ENCODE measurements at places on chromosomes 6 and 20.

- DNase-seq = no peak
Observed at GRCh38 chr20:21096321-21097043, 9.7 kb downstream of the LINC00237 start.

DNA sequence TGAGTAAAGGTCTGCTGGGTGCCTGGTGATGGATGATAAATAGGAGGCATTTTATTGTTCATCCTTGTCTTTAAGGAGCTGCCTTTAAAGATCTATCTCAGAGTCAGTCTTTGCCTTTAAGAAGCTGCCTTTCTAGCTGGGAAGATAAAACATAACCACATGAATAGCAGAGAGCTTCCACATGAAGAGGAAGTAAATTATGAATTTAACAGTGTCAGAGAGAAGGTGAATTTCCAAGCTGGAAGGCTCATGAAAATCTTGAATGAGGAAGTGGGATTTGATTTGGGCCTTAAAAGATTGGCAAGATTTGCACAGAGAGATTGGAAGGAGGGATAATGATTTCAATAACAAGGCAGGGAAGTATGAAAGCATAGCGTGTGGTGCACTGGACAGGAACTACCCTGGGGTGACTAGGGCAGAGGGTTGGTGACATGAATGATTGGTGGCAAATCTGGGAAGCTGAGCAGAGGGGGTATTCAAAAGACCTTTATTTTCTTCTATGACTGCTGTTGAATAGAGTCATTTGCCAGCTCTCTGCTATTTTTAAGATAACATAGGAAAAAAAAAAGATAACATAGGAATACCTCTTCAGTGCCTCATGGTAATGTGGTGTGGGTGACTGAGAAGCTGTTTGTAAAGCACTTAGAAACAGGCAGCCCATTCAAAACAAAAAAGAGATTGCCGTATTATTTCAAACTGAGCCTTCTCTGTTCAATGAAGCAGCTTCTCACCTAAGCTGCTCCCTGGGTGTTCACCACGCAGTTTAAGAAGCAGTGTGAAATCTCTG is 591.6 kb downstream of the PKHD1 start:
- DNase-seq = no peak

GRCh38 chr20:2244993-2245392 is 50.8 kb upstream of the TGM3 start:
- no peak for DNase-seq

DNA sequence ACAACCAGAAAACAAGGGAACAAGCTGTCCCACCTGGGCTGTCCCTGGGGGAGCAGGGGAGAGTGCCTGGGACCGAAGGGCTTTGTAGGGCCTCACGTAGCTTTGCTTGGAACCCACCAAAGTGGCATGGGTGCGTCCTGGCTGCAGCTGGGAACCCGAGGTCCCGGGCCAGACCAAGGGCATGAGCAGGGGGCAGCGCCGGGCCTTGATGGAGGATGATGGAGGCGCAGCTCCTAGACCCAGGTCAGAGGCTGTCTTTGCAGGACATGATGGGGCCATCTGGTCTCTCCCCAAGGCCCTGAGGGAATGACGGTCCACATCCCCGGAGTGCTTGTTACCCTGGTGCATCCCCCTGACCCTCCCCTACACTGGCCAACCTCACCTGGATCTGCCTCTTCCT is 7.6 kb upstream of the OSBPL2 start:
- DNase-seq = no peak

DNA sequence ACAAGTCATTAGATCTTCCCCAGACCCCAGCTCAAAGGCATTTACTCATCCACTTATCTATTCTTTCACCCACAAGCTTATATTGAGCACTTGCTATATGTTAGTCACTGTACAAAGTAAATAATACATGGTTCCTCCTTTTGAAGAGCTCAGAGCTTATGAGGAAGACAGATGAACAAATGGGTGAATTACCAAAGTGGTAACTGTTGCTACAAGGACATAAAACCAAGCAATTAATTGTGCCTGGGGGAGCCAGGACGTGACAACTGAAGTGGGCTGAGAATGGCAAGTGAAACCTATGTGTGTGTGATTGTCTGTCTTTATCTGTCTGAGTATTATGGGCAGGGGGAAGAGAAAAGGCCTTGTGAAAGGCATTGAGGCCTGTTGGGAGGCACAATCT is 45.6 kb upstream of the AKIRIN2 start:
- no peak for DNase-seq

GRCh38 chr6:72865467-72865866 is 243.6 kb downstream of the KCNQ5 start:
- DNase-seq = no peak

- DNase-seq = no peak
Observed at GRCh38 chr6:87342829-87343228, 1.8 kb upstream of the C6orf163 start.

- no peak for DNase-seq
Observed at GRCh38 chr6:8059129-8059528, 5.1 kb downstream of the BLOC1S5 start.

- no peak for DNase-seq
Observed at GRCh38 chr20:51233345-51233744, 210.4 kb upstream of the KCNG1 start.

DNA sequence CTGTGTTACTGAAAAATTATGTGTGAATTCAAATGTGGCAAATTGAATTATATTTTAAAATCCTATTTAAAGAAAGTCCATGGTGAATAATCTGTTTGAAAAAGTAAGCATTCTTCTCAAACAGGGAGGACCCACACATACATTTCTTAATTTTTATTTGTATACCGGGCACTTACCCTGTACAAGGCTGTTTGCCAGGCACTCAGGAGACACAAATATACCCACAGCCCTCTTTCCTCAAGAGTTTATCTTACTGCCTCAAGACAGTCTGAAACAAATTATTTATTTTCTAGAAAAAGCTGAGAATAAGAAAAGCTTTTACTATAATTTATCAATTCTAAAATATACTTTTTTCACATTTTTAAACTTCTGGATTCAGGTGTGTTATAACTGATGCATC is 114.4 kb downstream of the TASP1 start:
- no peak for DNase-seq

- DNase-seq = no peak
Observed at GRCh38 chr6:109143191-109143590, 47.9 kb downstream of the CEP57L1 start.

GRCh38 chr20:32749914-32750637 is 6.8 kb upstream of the COMMD7 start:
- DNase-seq = no peak

DNA sequence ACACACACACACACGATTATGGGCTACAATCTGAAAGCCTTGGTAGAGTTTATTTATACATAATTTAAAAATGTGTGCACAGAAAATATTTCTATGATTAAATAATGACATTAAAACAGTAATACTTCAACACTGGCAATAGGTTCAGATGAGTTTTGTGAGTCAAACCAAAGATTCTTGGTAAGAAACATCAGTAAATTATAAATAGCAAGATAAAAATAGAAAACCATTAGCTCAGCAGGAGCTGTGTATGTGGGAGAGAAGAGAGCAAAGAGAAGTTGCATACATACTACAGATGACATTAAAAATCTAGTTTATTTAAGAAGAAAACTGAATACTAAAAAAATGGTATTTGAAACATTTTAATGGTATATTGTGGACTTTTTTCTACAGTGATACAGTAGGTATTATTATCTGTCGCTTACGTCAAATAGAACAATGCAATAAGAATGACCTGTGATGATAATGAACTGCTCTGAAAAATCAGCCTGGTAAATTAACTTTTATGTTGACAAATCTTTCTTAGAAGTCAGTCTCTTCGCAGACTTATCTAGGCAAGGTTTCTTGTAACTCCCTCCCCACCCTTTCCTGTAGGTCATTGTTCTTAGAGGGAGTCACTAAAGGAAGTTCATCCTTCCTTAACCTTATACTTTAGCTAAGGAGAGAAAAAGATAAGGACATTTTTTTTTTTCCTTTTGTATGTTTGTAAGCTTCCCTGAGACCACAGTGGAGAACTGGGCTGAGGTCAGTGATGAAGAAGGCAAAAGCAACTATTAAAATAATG is 149.3 kb downstream of the GJA1 start:
- no peak for DNase-seq

DNA sequence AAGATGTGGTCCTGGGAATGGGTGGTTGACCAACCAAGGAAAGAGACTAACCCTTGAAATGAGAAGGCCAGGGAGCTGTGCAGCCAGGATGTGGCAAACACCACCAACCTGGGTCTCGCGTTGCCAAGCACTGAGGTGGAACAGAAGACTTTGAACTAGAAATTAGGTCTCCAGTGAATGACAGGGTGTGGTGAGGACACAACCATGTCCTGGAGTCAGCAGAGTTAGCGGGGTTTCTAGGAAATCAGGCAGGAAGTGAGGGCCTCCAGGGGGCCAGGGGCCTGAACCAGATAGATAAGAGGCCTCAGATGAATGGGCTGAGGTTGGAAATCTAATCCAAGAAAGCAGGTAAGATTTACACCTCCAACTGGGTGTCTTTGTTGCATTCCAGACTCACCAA is 353.3 kb upstream of the ARID1B start:
- DNase-seq = no peak

DNA sequence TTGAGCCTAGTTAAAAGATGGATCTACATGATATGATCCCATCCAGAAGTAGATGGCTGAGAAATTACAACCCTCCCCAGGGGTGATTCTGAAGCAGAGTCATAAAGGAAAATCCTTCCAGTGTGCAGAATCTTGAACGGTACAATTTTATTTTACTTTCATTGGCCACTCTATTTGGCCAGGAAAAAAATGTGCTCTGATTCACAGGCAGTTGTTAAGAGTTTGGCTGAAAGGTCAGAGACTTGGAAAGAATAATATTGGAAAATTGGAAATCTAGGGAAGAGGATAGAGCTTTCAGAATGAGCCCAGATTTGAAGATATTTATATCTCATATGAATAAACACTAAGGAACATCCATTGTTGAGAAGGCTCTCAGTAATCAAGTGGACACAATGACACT is 1299.3 kb upstream of the GJE1 start:
- no peak for DNase-seq

DNA sequence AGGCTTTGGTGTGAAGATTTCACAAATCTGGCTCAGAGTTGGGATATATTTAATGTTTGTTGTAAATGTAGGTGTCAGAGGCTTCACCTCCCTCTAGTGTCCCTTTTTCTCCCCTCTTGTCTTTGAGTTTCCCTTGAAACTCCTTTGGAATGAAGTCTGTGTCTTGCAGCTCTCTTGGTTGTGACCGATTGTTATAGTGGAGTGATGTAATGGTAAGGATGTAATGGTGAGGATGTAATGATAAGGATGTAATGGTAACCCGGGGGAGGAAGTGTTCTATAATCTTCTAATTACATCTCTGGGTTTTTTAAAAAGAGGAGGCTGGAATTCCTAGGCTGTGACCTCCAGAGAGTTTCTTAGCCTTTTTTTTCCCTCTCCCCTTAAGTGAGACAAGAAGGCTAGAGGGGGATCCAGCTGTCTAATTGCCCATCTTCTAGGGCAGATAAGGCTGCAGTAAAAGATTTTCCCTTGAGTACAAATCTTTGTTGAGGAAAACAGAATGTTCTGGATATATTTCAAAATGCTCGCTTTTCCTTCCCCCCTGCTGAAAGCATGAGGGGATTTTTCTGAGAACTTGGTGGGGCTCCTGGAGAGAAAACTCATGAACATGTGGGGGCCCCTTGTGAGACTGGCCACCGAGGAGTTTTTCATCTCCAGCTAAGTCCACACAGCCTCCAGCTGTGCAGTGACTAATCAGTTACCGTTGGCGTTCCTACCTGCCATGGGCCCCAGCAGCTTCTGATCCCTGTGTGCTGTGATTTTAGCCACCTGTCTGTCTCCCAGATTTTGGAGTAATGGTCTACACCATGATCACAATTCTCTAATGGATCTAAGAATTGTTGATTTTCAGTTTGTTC is 156.7 kb upstream of the PMEPA1 start:
- DNase-seq = no peak

- no peak for DNase-seq
Observed at GRCh38 chr6:16999491-17000436, 102.1 kb upstream of the STMND1 start.

DNA sequence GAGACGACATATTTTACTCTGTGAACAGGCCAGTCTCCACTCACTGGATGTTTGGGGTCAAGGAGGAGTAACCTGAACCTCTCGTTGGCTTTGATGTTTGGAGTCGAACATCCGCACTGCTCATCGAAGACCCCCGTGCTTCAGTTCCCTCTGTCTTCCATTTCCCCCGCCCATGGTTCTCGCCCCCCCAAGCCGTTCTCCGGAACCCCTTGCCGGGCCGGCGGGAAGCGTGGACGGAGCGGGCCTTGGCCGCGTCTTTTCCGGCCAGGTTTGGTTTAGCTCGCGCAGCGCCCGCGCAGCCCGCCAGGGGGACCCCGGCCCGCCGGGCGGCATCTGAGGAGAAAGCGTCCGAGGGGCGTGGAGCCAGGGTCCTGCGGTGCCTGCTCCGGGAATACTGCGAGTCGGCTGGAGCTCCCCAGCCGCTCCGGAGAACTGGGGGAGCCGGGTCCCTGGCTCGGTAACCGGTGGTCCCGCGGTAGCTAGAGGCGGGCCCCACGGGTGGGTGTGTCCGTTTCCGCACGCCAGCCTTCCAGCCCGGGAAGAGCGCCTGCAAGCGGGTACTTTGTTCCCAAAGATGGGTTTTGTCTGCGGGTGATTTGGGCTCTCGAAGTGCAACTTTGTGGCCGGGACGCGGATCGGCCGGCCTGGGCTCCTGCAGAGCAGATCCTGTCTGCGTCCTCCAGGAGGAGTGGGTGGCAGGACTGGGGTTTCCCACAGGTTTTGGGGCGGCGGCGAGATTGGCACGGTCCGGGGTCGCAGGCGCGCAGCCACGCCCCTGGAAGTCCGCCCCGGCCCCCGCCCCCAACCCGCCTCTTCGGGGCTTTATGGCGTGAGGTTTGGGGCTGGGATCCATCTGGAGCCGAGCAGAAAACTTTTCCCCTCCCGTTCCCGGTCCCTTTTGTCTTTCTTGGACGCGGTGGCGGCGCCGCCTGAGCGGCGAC is at the start of gene TMEM200A:
Gene TMEM200A, plus strand, starts transcription at position 852 of the 941 bp plus-strand sequence. CDS start 74,406 bp downstream, outside the sequence.
- no peak for DNase-seq

GRCh38 chr6:28682542-28682941 is 156.9 kb downstream of the GPX5 start:
- DNase-seq = no peak

DNA sequence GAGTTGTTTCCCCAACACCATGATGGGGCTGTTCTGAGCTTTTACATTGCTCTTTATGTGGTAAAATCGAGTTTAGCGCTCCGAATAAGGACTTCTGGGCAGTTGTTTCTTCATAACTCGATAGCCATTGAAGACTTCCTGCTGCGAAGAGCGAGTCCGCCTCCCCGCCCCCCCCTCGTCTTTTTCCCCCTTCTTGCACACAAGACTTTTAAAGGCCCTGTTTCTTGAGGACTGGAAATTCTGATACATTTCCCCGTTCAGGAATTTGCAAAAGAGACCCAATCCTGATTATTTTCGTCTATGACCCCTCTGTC is 1.5 kb upstream of the CITED2 start:
- DNase-seq = no peak

DNA sequence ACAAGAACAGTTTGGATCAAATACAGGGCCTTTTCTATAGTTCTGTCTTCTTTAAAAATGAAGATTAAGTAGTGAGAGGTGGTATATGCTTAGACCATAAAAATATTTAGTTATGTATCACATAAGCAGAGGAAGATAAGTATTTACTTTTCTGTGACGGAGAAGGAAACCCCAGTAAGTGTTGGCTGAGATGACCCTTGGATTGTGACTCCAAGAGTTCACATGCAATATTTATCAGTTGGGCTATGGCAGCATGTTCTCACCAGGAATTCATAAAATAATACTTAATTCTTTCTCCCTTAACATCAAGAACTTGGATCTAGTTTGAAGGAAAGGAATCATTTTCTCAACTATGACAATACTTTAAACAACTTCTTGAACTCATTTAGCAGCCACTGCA is 98.4 kb upstream of the TBX18 start:
- no peak for DNase-seq
